A673 (cell line): ENCODE measurements at places on chromosomes 6 and 20.
A peak's percentile ranks its signal among the peaks of the same experiment; 100 is the strongest.

GRCh38 chr6:163944897-163945296 lies 530.4 kb downstream of the QKI start:
- peak; percentile 16 for DNase-seq

- no peak for DNase-seq
Observed at GRCh38 chr6:31394381-31394780, 9.0 kb upstream of the MICA start.

DNA sequence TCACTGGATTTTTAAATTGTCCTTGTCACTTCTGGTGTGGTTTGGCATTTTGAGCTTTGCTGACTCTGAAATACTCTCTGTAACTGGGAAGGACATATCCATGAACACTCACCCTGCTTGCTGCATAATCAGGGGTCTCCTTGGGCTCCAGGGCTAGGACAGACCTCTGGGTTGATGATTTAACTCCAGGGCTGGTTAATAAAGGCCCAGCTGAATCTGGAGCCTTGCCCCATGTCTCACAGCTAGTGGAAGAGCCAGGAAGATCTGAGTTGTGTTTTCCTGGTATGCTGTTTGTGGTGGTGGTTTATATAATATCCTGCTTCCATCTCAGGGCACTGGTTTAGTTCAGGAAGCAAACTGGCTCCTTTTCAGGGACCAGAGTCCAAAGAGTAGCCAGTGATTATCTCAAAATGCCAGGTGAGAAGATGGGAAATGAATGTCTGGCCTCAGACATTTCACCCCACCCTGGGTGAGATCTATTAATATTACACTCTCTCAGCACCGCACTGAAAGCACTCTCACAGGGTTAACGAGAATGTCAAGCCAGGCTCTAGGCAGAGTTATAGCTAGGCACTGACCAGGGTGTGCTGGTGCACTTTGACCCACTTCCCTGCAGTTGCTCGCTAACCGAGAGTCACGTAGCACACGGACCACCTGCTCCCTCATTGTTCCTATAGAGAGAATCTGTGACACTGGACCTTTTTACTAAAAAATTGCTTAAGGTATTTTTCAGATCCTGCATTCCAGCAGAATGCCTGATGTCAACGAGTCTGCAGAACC lies 90.1 kb upstream of the SLC22A16 start:
- DNase-seq, result no peak

DNA sequence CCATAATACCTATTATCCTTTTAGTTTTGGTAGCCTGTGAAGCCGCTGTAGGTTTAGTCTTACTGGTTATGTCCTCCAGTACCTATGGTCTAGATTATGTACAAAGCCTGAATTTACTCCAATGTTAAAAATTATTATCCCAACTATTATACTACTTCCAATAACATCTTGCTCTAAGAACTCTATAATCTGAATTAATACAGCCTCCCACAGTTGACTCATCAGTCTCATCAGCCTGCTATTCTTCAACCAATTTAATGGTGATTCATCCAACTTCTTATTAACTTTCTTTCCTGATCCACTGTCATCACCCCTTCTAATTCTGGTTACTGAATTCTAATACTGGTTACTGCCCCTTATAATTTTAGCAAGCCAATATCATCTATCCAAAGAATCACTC lies 370.3 kb upstream of the OPRM1 start:
- DNase-seq, result peak; percentile 15

GRCh38 chr6:123527406-123527805 lies 109.3 kb downstream of the TRDN start:
- peak; percentile 55 for DNase-seq

GRCh38 chr6:44682987-44683779 lies 295.7 kb downstream of the CDC5L start:
- DNase-seq, result no peak

DNA sequence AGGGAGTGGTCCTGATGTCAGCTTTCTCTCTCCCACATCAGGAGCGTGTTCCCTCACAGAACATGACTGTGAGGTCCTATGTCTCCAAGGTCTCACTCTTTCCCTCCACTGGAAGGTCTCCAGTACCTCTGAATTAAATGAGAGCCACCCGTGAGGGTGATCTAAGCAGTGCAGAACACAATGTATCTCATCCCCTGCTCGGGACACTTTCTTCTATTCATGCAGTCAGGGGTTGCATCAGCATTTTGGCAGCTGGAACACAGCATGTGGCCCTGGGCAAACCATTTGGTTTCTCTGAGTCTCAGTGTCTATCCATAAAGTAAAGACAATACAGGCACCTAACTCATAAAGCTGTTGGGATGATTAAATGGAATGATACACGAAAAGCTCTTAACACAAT lies 34.2 kb downstream of the MAFB start:
- DNase-seq, result peak; percentile 77

GRCh38 chr6:106098383-106099234 lies 12.5 kb downstream of the PRDM1 start:
- DNase-seq, result no peak

GRCh38 chr20:5128886-5129285 lies 2.1 kb downstream of the CDS2 start:
- DNase-seq, result no peak

DNA sequence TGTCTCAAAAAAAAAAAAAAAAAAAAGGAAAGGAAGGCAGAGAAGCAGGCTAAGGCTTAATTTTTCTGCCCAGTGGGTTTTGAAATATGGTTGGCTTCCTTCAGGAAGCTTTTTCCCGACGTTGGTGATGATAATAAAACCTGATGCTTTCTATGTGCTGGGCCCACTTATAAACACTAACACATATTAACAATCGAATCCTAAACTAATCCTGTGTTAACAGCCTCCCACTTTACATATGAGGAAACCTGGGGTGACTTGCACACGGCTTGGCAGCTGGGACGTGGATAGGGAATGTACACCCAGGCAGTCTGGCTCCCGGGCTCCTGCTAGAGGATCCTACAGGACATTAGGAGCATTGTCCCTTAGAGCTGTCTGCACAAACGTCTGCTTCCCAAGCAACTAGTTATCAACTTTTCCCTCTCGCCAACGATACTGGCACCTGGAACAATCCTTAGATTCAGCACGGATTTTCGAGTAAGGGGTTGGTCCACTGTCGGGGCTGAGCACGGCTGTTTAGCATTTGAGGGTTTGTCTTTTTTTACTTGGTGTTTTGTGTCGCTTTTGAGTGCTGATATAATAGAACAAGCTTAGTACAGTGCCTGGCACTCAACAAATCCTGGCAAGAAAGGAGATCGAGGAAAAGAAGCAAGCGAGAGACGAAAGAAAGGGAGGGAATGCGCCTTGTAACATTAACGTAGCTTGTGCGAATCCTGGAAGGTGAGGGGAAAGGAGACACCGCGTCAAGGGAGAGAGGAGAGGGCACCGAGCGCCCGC lies 622 bp upstream of the KIZ start:
- DNase-seq, result peak; percentile 55

- DNase-seq, result no peak
Observed at GRCh38 chr6:129351807-129352206, 358.2 kb downstream of the ARHGAP18 start.

DNA sequence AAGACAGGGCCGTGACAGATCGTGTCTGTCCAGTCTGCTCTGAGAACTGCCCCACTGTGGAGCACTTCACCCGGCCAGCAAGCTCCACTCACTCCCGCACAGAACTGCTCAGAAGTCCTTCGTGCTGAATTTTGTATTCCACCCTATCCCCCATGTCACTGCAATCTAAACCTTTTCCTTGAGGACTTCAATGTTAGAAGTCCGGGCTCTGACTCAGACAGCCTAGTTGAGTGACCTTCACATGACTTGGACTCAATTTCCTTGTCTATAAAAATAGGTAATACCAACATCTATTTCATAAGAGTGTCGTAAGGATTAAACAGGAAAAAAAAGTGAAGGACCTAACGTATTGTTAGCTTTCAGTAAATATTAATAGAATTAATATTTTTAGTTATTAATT lies 161.6 kb downstream of the QRSL1 start:
- DNase-seq, result no peak
